ENCODE measurements at places on chromosomes 6 and 20.

GRCh38 chr6:148193063-148193680, 149.5 kb upstream of the SASH1 start:
- no peak for DNase-seq

DNA sequence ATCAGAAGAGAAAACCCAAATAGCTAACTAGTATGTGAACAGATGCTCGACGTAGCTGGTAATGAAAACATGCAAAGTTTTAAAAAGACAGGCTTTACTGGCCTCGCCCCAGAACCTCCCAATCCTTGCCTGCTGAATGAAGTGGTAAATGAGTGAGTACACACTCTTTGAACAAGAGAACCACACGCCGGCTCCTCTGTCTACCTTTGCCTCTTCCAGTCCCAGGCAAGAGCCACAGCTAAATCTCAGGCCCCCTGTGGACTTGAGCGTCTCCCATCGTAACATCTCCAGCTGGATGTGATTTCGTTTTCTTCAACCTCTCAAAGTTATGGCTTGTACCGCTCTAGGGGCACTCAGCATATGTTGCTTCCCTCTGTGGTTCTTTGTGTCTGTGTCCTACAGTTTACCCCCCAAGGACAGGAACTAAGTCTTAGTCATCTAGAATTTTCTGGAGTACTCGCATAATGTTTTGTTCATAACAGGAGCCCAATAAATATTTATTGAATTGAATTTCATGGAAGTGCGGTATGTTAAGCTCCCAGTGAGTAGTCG, 153.2 kb upstream of the TAB2 start:
- DNase-seq: no peak

- DNase-seq: no peak
Measured at GRCh38 chr20:45322952-45323383, 14.9 kb upstream of the MATN4 start.

GRCh38 chr6:27507041-27507956, 34.4 kb upstream of the ZNF184 start:
- no peak for DNase-seq

- DNase-seq: no peak
Measured at GRCh38 chr20:33830371-33830770, 19.2 kb downstream of the CHMP4B start.

GRCh38 chr20:50027611-50028105, 44.9 kb downstream of the SNAI1 start:
- DNase-seq: peak; percentile 53

GRCh38 chr6:86017236-86017635, 374.6 kb upstream of the SYNCRIP start:
- no peak for DNase-seq

DNA sequence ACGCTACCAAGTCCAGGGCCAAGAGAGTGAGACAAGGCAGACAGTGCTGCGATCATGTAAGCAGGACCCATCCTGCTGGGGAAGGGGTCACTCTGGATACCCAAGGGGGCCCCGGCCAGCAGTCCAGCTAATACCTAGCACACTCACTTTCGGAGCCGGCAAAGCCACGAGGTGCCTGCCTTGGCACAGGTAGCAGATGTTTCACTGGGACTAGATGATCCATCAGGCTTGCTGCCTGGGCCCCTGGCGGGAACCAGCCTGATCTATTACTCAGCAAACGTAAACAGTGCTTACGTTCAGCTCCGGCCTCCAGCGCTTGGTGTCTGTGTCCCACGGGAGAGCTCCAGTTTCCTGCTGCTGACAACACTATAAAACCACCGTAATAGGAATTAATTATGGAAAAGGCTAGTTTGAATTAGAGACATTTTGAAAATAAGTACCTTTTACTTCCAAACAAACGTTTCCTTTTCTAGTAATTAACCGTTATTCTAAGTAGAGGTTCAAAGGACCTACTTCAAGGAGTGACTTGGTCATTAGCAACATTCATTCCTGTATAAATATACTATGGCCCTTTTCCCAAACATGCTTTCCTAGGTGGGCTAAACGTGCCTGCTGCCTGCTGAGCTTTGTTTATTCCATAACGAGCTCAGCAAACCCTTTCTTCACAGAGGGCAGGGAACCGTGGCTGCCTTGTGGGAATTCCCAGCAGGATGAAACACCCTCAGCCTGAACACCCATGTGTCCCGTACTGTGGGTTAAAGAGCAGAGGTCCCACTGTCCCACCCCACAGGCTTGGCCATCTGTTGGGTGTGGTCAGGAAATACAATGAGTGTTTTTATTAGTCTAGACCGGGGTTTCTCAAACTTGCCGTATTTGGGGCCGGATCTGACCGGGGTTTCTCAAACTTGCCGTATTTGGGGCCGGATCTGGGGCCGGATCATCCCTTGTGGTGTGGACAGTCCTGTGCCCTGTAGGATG, 18.4 kb downstream of the SLC22A23 start:
- no peak for DNase-seq

DNA sequence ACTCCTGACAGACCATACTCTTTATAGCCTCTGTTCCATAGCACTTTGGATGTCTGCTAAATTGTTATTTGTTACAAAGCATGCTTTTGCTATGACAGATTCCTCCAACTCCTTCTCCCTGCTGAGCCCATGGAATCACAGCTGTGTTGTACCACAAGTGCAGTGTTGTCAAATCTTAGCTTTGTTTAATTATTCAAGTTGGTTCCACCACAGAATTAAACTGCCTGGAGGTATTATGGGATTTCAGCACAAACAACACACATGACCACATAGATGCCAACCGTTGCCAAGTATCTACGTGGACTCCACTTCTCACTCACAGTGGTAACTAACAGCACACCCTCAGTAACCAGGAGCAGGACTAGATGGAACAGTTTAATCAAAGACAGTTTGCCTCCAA, 32.7 kb upstream of the MARCKS start:
- DNase-seq: no peak

- no peak for DNase-seq
Measured at GRCh38 chr20:8986631-8987030, 82.3 kb upstream of the PLCB4 start.

GRCh38 chr20:41143354-41143753, 6.0 kb downstream of the PLCG1 start:
- DNase-seq: no peak

DNA sequence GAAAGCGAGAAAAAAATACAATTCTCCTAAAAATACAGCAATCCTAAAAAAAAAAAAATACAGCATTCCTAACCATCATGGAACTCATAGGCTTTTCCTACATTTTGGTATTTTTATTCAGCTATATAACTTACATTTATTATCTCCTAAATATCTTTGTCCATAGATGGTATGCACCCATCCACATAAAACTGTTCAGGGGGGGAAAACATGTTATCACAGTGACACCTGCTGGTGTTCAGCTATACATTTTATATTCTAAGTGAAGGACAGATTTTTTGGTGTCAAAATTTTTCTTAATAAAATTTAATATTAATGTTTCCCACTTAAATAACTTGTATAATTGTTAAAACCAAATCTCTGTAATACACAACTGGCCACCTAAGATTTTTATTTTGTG, 58.0 kb downstream of the BLOC1S5 start:
- DNase-seq: no peak

DNA sequence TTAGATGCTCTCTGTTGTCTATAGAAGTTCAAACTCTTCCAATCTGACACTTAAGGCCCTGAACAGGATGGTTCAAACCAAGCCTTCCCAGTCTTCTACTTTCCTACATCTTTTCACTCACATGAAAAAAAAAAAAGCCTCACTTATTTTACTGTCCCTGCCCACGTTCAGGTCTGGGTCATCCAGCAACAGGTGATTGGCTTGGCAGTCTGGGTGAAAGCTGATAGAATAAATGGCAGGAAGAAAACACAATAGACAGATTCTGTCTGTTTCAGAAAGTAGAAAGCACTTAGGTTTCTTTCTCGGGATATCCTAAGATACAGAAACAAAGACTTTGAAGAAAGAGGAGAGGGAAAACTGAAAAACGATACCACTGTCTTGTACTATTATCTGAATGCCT, 61.8 kb upstream of the HSF2 start:
- no peak for DNase-seq

DNA sequence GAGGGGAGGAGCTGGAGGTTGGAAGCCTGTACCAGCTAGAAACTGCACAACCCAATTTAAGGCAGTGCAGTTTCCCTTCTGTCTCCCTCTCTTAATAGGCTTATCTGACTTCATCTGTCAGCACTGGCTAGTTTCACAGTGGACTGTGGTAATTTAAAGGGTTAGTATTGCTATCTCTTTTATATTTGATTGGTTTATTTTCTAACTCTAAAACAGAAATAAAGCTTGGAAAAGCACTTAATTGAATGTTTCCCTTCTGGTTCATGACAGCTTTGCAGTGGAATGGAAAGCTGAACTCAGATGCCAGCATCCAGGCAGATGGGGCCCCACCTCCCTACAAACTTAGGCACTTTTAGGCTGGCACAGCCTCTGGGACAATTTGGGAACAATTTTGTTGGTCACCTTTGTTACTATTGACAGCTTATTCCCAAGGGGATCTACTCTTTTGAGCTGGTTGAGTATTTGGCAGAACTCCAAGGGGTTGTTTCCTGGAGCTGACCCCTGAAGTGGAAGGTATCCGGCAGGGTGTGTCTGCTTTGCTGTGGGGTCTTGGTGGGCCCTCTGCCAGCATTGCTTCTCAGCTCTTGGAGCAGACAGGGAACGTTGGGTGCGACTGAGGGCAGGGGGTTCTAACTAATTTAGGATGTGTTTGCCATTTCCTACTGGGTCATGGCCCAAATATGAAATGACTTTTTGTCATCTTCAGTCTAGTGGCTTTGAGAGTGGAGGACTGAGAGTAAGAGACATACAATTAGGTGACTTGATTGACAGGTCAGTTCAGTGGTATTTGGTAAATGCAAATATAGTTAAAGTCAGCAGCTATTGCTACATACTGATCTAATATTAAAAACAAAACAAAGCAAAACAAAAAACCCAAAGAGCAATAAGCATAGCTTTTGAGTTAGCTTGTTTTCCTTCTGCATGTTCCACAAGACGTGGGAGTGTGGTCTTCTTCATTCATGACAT, 9.3 kb downstream of the SH3BGRL2 start:
- DNase-seq: no peak

DNA sequence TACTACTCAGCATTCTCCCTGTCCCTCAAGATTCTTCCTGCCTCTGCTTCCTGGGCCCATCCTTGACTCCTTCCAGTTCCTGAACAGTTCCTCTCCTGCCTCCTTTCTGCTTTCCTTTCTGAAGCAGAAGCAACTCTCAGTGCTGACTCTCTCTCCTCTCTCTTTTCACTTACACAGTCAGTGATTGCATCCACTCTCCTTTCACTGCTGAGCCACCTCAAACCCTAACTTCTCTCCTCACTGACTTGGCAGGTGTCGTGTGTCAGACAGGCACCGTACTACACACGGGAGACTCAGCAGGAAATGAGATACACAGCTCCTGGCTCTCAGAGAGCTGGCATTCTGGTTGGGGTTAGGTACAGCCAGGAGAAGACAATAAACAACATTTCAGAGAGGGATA, 5.6 kb downstream of the ABHD16A start:
- no peak for DNase-seq

GRCh38 chr20:61719691-61720347, 345.9 kb downstream of the TAF4 start:
- no peak for DNase-seq

DNA sequence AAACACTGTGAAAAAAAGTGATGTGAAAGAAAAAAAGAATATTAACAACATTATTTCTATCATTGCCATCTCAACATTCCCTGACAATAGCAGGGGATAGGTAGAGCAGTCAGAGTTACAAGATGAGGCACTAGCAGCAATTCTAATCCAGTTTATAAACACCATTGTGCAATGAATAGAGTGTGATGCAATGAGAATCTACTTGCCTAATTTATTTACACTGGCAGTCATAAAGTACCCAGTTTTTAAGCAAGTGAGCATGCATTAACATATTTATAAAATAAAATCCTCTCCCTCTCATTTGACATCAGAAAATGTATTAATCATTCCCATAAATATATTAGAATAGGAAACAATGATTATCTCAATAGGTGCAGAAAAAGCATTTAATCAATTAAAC, 2.5 kb upstream of the MANEA start:
- no peak for DNase-seq

DNA sequence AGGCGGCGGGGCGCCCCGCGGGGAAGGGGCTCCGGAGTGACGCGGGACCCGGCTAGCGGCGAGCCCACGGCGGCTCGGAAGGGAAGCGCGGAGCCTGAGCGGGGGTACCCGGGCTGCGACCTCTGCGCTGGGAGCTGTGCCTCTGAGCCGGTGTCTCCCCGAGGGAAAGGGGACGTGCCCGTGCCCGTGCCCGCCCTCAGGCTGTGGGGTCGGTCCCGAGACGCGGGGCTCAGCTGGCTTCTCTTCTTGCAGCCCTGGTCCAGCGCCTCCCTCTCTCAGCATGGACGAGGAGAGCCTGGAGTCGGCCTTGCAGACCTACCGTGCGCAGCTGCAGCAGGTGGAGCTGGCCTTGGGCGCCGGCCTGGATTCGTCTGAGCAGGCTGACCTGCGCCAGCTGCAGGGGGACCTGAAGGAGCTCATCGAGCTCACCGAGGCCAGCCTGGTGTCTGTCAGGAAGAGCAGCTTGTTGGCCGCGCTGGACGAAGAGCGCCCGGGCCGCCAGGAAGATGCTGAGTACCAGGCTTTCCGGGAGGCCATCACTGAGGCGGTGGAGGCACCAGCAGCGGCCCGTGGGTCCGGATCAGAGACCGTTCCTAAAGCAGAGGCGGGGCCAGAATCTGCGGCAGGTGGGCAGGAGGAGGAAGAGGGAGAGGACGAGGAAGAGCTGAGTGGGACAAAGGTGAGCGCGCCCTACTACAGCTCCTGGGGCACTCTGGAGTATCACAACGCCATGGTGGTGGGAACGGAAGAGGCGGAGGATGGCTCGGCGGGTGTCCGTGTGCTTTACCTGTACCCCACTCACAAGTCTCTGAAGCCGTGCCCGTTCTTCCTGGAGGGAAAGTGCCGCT, 686 bp downstream of the ZGPAT start:
- no peak for DNase-seq

- no peak for DNase-seq
Measured at GRCh38 chr6:37115236-37115895, 54.6 kb upstream of the PIM1 start.

DNA sequence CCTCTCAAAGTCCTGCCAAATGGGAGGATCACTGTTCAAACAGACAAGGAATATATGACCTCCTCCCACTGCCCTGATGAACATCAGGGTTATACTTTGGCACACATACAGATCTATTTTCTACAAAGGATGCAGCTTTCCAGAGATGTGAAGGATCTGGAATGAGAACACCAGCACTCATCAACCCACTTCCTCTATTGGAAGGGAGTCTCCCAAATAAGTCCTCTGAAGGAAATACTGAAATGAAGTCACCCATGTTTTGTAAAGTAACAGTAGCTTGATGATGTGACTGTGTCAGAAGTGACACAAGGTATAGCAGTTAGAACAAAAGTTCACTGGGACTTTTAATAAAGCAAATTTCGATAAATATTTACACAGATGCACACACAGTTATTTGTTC, 104.9 kb downstream of the OGFRL1 start:
- DNase-seq: no peak
